ENCODE measurements at places on chromosomes 7 and 10.

DNA sequence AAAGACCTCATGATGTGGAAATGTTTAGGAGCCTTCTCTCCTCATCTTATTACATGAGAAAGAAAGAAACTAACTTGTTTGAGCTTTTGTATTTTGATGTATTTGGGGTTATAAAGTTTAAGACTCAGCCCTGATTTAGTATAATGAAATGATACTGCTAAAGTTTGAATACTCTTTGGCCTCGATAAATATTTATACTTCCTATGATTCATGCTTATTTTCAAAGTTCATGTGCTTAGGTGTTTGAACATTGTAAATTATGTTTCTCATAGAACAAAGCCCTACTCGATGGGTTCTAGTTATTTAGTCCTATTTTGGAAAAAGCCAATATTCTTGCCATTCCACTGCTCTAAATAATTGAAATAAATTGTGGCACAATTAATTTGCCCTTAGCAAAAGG lies 303.2 kb downstream of the ZWINT start:
- DNase-seq: no peak

GRCh38 chr10:29023678-29024077 lies 265.2 kb upstream of the LYZL1 start:
- DNase-seq: no peak

- DNase-seq: no peak
Observed at GRCh38 chr10:113326160-113327111, 226.4 kb upstream of the HABP2 start.

DNA sequence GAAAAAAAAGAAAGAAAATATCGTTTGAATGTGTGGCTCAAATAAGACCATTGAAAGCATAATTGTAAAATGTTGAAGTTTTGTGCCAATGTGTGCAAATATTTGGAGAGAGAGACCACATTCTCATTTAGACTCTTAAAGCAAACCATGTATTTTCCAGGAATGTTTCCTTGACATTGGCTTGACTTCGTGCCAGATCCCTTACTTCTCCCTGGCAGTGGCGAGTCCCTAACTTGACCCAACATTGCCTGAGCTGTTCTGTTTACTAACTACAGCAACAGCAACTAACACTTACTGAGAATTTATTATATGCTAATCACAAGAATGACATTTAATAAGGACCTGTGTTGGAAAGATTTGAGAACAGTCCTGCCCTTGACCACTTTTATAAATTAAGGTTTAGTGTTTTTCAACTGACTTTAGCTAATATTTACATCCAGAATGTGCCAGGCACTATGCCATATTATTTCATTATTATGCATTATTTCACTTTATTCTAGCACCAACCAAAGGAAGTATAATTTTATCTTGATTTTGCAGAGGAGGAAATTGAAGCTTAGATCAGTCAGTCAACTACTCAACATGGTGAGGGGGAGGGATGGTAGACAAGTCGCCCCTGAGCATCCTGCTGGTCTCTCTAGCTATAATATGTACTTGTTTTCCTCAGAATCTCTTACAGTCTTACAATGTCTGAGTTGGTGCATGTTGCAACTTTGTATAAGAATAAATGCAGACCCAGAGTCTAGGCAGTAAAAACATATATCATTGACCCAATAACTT lies 29.7 kb downstream of the ZNF467 start:
- DNase-seq: no peak

GRCh38 chr10:89171996-89172395 lies 35.1 kb downstream of the CH25H start:
- DNase-seq: no peak

DNA sequence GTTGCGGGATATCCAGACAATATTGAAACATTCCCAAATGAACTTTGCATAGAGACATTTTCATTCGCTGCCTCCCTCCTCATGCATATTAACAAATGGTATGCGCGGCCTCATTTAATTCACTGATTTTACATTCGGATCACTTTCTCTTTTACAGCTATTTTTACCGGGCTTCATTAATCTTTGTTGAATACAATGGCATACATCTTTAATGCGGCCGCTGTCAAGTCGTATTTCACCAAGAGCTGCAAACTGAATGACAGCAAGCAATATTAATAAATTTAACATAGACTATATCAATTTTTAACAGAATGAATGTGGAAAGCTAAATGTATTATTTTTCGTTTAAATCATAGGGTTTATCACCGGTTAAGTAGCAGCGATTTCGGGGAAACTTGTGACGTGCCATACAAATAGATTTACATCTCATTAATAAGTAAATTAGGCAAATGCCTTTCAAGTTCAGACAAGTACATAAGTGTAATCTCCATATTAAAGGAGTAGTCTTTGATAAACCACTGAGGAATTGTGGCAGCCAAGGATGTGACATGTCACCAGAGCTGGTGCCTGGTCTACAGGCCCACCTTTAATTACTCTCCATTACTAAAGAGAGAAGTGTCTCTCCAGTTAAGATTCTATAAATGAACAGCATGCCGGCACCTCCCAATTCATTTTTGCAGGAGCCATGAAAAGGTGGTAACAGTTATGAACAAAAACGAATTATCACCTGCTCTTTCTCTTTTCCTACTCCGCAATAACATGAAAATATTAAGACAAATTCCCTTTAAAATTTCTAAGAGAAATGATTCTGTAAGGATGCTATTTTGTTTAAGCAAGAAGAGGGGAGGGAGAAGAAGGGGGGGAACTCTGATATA lies 568.9 kb upstream of the MKI67 start:
- DNase-seq: no peak

DNA sequence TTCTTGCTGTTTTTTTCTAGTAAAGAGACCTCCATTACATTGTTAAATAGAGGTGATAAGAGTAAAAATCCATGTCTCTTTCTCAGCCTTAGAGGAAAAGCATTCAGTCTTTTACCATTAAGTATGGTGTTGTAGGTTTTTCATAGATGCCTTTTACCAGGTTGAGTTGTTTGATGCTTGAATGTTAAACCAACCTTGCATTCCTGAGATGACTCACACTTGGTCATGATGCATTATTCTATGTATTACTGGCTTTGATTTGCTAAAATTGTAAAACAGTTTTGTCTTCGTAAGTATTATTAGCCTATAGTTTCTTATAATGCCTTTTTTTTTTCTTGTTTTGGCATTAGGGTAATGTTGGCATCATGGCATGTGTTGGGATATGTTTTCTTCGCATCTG lies 90.0 kb downstream of the ANKRD61 start:
- DNase-seq: no peak

DNA sequence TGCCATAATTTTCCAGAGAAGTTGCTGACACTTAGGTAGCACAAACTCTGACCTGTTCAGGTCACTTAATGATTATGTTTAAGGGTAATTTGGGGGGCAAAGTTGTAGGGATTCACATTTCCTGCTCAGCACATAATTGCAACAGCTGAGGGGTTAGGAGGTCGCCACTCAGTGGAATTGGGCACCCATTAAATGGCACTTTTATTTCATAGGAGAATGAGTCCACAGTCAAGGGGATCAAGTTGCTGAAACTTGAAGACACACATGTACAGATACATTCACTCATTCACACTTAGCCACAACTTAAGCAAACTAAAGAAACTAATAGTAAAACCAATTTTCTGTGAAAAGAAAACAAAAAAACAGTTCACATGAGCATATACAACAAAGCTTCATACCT lies 1.5 kb downstream of the PCDH15 start:
- DNase-seq: peak; percentile 81

DNA sequence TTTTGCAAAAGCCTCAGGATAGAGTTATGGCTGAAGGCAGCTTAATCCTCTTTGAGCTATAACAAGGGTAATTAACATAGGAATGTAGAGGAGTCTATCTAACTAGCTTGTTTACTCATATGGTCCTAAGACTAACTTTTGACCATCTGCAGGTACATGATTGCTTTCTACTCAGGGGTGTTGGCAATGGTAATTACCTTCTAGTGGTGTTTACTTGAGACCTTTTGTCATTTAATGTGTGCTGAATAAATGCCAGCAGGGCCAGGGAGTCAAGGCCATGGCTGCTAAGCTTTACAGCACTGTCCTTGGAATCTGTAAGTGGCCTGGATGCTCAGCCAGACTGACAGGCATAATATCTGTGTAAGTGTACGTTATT lies 1325.0 kb downstream of the XPNPEP1 start:
- no peak for DNase-seq

GRCh38 chr10:112989826-112990225 lies 39.8 kb downstream of the TCF7L2 start:
- no peak for DNase-seq

GRCh38 chr7:42144604-42145003 lies 92.4 kb downstream of the GLI3 start:
- no peak for DNase-seq

DNA sequence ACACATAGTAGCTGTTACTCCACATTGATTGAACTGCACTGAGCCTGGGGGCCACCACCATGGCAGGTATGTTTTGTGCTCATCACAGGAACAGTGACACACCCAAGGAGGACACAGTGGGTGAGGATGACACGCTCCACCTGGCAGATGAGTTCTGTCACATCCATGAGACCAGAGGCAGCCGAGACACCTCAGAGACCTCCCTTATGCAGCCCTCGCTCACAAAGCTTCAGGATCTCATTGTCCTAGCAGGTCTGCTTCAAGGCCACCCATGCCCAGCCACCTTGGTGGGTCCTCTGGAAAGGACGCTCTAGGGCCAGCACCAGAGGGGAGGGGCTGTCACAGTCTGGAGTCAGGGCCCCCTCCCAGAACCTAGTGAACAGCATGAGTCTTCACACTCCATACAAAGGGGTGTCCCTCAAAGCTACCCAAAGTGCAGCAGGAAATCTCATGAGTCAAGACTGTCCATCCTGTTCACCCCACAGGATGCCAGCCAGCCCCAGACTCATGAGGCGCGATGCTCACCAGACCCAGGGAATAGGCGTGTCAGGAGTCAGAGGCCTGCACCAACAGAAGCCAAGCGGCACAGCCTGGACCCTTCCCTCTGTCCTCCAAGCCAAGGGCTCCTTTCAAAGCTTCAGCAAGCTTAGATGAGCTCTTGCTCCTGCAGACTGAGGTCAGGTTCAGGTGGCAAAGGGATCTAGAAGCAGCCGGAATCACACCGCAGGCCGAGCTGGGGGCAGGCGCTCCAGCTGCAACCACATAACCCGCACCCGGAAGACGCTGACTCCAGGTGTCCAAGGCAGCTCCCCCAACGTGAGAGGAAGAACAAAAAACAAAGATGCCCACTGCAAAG lies 9.6 kb downstream of the FAM53B start:
- DNase-seq: no peak

DNA sequence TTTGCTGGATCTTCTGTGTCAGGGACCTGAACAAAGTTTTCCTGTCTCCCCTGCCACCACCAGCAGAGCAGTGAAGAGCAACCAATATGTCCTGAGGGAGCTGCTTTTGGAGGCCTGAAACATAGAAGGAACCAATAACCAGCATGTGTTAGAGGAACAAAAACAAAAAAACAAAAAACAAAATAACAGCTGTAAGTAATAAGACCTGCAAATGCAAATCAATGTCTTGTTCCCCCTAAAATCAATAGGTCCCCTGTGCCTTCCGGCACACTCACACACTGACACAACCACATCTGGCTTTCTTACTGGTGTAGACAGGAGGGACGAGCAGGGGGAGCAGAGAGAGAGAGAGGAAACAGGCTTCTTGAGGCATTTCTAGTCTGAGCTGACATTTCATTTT lies 94.1 kb downstream of the NRG3 start:
- no peak for DNase-seq

DNA sequence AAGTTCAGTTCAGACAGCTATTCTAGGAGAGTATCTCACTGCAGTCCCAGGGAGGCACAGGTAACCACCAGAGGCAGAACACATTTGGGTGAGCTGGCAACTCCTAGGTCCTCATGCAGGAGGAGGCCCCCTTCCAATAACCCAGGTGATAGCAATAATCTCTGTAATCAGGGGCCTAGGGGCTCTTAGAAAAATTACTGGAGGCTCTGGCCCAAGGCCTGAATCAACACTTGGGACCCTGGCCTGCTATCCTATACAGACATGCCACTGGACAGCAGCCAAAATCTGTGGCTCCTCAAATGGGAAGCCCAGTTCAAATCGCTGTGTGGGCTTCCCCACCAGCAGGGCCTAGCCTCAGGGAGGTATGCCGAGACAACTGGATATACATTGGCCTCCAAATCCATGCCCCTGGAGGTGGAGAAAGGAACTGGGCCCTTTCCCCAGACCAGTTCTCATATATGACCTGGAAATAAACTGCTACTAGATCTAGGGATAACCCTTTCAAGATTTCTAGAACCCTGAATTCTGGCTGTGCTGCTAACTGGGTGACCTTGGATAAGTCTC lies 1.6 kb downstream of the AVPI1 start:
- DNase-seq: no peak

DNA sequence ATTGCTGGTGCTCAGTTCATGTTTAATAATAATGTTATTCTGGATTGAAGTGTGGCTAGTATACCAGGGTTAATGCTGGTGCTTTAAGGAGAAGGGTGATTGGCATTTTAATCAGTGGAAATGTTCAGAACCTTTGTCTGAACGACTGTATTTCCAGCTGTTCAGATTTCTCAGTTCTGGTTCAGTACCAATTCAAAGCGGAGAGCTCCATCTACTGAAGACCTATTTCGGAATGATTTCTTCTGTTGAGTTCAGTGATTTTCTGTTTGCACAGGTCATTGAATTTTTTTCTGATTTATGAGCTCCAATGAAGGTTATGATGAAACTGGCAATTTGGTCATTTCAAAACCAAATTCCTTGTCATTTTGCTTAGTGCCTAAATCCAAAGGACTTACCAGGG lies 160.1 kb downstream of the EXOC4 start:
- no peak for DNase-seq

- DNase-seq: no peak
Observed at GRCh38 chr10:128186959-128187787, 61.0 kb upstream of the MKI67 start.

DNA sequence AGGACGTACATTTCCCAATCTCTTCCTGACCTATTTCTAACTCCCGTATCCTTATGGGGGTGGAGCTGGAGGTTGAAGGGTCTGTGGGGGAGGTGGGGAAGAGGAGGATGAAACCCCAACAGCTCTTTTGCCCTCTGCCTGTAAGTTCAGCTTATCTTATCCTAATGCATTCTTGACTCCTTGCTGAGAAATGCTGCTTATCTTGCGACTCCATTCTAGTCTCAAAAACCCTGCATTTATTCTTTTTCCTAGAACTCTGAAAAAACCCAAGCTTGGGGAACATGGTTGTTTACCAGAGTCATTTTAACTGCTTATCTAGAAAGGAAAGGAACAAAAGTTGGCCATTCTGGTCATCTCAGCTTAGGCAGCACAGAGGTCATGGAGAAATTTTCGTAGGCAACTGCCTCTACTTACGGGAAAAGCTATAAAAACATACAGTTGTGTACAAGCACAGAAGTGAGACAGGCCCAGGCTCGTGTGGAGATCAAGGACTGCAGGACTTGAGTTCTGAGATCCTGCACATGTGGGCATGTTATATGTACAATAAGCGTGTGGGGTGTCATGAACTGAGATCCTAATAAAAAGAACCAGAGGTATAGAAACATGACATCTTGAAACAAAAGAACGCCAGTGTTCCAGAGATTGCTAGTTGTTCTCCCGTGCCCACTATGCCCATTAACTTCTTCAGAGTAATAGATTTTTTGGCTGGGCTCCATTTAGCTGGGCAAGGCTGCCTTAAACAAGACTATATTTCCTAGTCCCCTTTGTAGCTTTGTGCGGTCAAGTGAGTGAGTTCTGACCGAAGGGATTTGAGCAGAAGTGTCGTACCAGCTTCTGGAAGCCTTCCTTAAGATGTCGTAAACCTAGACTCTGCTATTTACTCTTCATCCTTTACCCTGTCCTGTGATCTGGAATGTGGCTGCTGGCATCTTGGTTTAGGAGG lies 9.6 kb downstream of the INMT start:
- no peak for DNase-seq

Measured in NCI-H748 treated with DMSO at 0.1 percent for 48 hours (cell line).